ENCODE measurements at places on chromosomes 16 and 17.
A peak's percentile ranks its signal among the peaks of the same experiment; 100 is the strongest.

GRCh38 chr17:75906143-75906884 is 1.6 kb upstream of the MRPL38 start:
- no peak for DNase-seq

DNA sequence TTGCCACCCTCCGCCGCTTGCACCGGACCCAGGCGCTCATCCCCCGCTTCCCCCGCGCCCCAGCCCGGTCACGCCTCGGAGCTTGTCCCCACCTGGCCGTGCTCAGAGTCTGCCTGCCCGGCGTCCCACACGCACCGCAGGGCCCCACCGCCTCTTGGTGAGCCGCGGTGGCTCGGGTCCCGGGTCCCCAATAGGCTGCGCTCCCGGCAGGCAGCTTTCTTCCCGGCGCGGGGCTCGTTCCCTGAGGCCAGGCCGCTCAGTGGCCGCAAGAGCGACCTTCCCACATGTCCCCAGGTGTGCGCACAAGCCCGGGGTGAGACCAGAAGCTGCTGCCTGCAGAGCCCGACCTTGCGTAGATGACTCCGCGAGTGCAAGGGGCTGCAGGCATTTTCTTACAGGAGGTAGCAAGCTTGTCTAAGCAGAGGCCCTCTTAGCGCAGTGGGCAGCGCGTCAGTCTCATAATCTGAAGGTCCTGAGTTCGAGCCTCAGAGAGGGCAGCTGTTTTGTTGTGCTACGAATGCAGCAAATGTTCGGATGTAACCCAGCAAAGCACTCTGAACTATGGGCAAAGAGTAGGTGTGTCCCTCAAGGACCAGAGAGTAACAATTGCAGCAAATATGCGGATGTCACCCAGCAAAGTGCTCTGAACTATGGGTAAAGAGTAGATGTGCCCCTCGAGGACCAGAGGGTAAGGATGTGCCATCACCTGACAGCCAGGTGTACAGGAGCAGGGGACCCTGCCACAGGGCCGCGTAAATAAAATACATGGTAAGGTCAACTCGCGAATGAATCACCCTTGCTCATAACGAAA is 15.6 kb downstream of the TLE7 start:
- peak; percentile 41 for DNase-seq

DNA sequence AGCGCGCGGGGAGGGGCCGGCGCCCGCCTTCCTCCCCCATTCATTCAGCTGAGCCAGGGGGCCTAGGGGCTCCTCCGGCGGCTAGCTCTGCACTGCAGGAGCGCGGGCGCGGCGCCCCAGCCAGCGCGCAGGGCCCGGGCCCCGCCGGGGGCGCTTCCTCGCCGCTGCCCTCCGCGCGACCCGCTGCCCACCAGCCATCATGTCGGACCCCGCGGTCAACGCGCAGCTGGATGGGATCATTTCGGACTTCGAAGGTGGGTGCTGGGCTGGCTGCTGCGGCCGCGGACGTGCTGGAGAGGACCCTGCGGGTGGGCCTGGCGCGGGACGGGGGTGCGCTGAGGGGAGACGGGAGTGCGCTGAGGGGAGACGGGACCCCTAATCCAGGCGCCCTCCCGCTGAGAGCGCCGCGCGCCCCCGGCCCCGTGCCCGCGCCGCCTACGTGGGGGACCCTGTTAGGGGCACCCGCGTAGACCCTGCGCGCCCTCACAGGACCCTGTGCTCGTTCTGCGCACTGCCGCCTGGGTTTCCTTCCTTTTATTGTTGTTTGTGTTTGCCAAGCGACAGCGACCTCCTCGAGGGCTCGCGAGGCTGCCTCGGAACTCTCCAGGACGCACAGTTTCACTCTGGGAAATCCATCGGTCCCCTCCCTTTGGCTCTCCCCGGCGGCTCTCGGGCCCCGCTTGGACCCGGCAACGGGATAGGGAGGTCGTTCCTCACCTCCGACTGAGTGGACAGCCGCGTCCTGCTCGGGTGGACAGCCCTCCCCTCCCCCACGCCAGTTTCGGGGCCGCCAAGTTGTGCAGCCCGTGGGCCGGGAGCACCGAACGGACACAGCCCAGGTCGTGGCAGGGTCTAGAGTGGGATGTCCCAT is 232.8 kb downstream of the SEC14L1 start:
- DNase-seq: peak; percentile 42

DNA sequence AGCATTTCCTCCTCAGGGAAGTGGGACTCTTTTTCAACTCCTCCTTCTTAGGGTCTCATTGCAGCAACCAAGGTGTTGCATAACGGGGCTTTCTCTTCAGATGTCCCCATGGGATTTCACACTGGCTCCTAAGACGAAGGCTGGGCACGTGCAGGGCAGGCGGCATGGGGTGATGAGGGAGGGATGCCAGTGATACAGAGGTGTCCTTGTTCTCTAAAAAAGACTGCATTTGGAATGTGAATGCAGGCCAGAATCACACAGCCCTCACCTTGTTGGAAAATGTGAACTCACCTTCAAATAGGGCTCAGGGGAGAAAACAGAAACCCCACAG is 105.6 kb downstream of the XYLT1 start:
- no peak for DNase-seq

DNA sequence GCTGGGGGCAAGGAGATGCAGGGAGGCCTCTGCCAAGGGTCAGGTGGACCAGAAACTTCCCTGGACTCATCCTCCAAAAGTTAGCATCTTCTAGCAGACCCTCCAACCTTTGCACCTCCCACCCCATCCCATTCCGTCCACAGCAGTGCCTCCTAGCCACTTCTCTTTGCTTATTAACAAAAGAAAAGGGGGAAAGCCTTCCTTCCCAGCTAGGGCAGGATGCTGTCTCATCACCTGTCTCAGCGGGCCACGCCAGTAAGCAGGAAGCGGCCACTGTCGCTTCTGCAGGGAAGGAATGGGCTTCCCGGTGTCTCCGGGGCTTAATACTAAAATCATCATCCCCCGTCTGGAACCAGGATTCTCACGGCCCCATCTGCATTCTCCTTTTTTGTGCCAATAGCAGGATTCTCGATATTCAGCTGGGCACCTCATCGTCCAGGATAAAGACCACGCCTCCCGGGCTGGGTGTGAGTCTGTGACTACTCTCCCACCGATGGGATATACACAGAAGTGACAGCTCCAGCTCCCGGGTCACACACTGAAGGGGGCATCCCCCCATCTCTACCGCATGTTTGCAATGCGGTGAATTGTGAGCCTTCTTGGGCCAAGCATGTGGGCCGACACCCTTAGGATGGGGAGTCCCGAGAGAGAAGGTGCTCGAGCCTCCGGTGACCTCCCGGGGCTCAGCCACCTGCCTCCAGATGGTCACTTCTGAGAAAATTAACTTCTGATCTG is 15.5 kb upstream of the RBFOX3 start:
- no peak for DNase-seq

GRCh38 chr16:16143931-16144330 is 79.4 kb downstream of the ABCC6 start:
- DNase-seq: no peak

GRCh38 chr16:30077656-30078055 is 1.9 kb downstream of the PPP4C start:
- no peak for DNase-seq

- no peak for DNase-seq
These were observed 26.8 kb downstream of the RNF157 start for GRCh38 chr17:76213491-76213890.

GRCh38 chr16:89001117-89002027 is 24.4 kb upstream of the CBFA2T3 start:
- no peak for DNase-seq

- no peak for DNase-seq
These were observed 5.4 kb downstream of the HIC1 start for GRCh38 chr17:2060385-2060658.

- no peak for DNase-seq
These were observed 155.6 kb upstream of the PSMD7 start for GRCh38 chr16:74141015-74141414.

DNA sequence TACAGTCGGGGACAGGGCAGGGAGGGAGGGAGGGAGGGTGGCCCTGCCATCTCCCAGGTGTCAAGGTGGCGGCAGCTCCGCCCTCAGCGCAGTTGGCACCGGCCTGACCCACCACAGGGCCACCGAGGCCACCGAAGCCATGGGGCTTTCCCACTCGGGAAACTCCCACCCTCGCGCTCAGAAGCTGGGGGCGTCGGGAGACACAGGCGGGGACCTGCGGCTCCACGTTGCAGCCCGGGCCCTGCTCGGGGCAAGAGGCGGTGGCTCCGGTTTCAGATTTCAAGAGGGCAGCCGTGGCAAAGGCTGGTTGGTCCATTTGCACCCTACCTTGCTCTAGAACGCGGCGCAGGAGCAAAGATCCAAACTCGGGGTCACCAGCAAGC is 544 bp downstream of the CYB561 start:
- DNase-seq: peak; percentile 54

GRCh38 chr16:11361701-11362451 is 16.6 kb downstream of the RMI2 start:
- peak; percentile 43 for DNase-seq

DNA sequence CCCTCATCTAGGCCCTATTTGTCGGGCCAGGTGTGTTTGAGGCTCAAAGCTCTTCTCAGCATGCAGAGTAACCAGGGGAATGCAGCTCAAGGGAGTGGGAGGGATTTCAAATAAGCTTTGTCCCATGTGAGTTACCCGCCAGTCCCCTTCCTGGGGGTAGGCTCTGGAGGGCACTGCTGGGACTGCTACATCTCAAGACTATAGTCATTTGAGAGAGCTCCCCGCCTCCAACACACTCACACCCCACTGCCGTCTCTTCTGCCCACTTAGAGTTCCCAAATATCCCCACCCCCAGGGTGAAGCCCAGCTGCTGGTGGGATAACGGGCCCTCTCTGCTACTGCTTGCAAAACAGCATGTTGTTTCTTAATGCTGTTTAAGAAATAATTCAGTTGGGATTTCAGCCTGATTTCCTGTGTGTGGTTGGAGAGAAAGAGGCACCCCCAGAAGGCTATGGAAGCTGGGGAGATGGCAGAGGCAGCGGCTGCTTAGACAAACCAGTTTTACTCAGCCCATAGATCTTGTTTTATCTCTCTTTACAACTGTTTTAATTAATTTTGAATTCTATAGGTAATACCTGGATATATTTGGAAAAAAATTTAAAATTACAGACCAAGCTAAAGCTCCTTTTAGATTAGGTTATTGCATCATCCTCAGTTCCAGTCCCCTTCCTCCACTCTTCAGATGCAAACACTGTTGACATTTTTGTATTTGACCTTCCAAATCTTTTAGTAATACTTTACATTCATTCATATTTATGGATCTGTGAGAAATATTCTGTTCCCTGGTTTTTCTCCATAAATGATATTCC is 4.1 kb upstream of the MPO start:
- DNase-seq: no peak

DNA sequence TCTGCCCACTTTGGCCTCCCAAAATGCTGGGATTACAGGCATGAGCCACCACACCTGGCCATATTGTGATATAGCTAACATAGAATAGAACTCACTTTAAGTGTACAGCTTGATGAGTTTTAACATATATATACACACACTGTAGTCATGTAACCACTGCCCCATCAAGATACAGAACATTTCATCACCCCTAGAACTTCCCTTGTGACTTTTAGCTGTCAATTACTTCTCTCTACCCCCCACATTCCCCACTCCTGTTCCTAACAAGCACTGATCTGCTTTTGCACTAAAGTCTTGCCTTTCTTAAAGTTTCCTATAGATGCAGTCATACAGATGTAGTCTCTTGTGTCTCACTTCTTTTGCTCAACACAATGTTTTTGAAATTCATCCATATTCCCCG is 93.1 kb downstream of the PITPNC1 start:
- DNase-seq: no peak

DNA sequence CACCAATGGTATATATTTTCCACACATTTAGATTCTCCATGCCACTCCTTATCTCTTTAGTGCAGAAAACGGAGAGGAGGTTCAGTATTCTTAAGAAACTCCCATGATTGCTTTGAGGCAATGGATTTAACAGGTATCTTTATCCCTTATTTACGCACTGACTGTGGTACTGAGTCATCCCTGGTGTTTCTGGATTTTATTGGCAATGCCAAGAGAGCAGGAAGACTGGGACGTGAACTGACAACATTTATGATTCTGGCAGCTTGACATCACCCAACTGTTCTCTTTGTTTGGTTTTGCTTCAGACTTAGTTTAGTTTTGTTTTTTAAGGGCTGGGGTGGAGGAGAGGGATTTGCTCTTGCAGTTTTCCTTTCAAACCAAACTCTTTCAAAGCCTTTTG is 131.4 kb downstream of the WWOX start:
- DNase-seq: no peak

GRCh38 chr17:78127239-78127887 is 1.2 kb downstream of the TMC6 start:
- peak; percentile 82 for DNase-seq

DNA sequence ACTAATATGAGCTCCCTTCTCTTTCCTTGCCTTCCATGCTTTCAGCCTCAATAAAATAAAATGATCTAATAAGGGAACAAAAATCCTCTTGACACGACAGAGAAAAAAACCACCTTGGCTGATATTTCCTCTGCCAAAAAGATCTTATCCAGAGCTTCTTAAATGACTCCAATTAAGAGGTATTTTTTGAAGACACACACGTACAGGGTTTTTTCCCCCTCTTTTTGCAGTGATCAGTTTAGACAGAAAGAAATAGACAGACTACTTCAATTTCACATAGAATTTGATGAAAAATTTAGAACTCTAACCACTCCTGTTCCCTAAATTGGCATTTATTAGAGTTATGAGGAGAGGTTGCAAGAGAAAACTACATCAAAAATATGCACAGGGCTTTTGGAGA is 217.2 kb upstream of the CDH11 start:
- DNase-seq: no peak

- DNase-seq: no peak
These were observed 31.5 kb upstream of the CDH5 start for GRCh38 chr16:66334853-66335574.

DNA sequence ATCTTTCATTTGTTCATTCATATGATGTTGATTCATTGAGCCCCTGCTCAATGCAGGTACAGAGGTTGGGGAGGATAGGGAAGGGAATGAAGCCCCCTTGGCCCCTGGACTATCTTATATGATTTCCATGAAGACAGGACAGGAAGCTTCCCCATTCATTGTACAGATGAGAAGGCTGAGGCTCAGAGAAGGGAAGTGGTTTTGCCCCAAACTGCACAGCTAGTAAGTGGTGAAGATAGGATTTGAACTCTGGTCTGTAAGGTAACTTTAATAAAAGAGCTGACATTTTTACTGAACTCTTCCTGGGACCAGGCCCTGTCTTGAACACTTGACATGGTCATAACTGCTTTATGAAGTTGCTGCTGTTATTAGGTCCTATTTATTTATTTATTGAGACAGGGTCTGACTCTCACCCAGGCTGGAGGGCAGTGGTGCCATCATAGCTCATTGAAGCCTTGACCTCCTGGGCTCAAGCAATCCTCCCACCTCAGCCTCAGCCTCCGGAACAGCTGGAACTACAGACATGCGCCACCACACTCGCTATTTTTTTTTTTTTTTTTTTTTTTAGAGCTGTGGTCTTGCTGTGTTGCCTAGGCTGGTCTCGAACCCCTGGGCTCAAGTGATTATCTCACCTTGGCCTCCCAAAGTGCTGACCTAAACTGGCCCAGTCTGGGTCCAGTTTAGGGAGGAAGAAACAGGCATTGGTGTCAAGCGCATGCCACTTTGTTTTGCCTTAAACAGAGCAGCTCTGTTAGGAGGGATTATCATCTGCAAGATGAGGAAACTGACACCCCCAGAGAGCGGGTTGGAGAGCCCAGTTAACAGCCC is 5.0 kb downstream of the CTF1 start:
- no peak for DNase-seq

GRCh38 chr16:18959031-18959505 is 24.7 kb upstream of the TMC7 start:
- DNase-seq: no peak

GRCh38 chr16:30065102-30065942 is at the start of gene ALDOA:
ALDOA (plus strand) TSS chr16:30065760; CDS start chr16:30066898, 1,138 bp downstream.
- DNase-seq: peak; percentile 99

Data from stimulated activated naive CD8-positive, alpha-beta T cell treated with anti-CD3 and anti-CD28 coated beads, Interleukin-15, Interleukin-2, amounts not matched to agents 100 U/mL and 50 U/mL, for 24 hours (primary cell).